Right cardiac atrium (tissue), 5 donors: ENCODE measurements at places on chromosomes 7 and 10. TPM values are rescaled to one million over a fixed set of nuclear protein-coding genes. Genes with fewer than 3 reads are reported as not detected.
A peak's percentile ranks its signal among the peaks of the same experiment; 100 is the strongest.

GRCh38 chr7:111229916-111230315 lies 139.0 kb downstream of the LRRN3 start:
- no peak for DNase-seq

- no peak for DNase-seq
Measured at GRCh38 chr10:17782921-17783665, 26.1 kb upstream of the MRC1 start.

- DNase-seq = no peak
Measured at GRCh38 chr10:56139405-56139804, 221.7 kb downstream of the ZWINT start.

GRCh38 chr10:97072851-97073665 lies 112.7 kb downstream of the SLIT1 start:
- peak; percentile 90 for DNase-seq

GRCh38 chr7:5425507-5426225 lies 2.0 kb upstream of the TNRC18 start:
- DNase-seq = peak; percentile 89

DNA sequence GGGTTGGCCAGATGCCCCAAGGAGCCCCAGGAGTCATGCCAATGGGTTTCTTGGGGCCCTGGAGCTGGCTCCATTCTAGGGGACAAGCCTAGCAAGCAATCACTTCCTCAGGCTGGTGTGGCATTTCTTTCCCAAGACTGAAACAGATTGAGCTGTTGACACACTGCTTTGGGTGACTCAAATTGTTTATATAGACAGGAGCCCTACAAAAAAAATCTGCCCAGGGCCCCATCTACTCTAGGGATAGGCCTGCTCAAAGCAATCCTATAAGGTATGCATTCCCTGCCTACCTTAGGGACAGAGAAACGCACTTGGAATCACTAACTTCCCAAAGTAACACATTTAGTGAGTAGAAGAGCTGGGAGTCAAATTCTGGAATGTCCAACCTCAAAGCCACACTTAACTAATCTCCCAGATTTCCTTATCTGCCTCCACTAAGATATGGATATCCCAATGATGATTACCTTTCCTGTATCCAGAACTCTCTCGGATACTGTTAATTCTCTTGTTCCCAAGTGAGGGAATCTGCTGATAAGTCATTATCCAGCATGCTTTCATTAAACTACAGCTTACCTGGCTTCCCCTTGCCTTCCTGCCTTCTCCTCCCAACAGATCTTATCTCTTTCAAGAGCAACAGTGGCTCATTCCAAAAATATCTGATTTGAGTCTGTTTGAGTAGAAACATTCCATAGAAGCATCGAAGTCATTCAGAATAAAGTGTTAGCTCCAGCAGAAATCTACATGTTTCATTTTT lies 3.1 kb downstream of the ABLIM1 start:
- no peak for DNase-seq

GRCh38 chr7:144452064-144452463 lies 48.6 kb upstream of the NOBOX start:
- no peak for DNase-seq

DNA sequence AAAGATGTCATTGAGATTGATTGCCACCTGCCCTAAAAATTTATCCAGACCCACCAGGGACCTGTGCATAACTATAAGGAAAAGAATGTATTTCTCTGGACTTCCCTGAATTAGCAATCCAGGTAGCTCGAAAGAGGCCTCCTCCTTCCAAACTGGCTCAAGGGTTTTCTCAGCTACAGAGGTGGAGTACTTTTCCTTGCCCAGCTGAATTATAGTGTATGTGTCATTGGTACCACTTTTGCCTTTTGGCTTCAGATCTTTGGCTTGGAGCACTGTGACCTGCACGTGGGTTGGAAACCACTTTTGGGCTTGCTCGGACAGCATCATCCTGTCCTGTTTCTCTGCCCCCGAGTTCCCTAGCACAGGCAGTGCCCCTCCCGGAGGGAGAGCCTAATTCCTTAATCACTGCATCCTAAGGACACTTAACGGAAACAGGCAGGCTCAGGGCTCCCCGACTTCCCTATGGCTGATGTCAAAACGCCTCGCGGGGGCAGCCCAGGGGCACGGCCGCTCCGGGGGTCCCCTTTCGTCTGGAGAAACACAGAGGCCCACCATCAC lies 825 bp downstream of the RAB11FIP2 start:
- no peak for DNase-seq

- DNase-seq = no peak
Measured at GRCh38 chr10:131978366-131978765, 3.4 kb downstream of the BNIP3 start.

DNA sequence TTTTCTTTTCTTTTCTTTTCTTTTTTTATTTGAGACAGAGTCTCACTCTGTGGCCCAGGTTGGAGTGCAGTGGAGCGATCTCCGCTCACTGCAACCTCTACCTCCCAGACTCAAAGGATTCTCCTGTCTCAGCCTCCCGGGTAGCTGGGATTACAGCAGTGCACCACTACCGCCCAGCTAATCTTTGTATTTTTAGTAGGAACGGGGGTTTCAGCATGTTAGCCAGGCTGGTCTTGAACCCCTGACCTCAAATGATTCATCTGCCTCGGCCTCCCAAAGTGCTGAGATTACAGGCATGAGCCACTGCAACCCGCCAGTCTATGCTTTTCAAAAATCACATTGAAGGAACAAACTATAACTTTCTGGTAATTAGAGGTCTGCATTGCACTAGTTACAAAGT lies 2.4 kb downstream of the USP6NL start:
- no peak for DNase-seq

GRCh38 chr10:132420469-132420980 lies 23.5 kb downstream of the PWWP2B start:
- no peak for DNase-seq

DNA sequence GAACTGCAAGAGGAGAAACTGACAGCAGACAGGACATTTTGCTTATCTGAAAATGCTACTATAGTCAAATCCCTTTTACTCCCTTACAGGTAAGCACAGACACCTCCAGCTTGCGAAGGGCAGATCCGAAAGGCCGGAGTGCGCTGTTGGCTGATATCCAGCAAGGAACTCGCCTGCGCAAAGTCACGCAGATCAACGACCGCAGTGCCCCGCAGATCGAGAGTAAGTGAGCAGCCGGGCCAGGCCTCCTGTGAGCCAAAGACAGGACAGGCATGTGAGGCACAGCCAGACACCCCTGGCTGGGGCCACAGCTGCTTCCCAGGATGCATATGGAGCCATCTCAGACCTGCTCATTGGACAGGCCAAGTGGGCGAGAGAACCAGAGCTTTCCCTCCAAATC lies 69.4 kb downstream of the WIPF3 start:
- DNase-seq = peak; percentile 55

GRCh38 chr10:79026806-79027146 lies 42.0 kb upstream of the ZMIZ1 start:
- DNase-seq = no peak

GRCh38 chr7:26329520-26330255 lies 38.0 kb downstream of the SNX10 start:
- peak; percentile 32 for DNase-seq

DNA sequence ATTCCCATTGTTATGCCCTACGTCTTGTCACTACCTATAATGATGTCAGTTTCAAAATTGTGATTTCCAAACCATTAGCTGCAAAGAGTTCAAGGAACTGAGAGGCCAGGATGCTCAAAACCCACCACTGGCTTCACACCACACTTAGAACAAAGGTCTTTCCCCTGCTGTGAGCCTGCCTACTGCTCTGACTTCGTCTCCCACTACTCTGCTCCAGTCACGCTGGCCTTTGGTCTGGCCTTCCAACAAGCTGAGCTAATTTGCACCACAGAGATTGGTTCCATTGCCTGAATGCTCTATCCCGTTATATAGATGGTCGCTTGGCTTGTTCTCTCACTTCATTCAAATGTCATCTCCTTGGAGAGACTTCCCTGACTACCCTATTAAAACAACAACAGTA lies 572.1 kb upstream of the GALNT17 start:
- DNase-seq = no peak

- DNase-seq = no peak
Measured at GRCh38 chr7:139065323-139065722, 29.5 kb upstream of the ZC3HAV1L start.

Gene PRPS1L1
- total RNA-seq = not detected

Gene GHRHR
- not detected for total RNA-seq

Gene SPDYE16
- 0.17 TPM for total RNA-seq

Gene SLC39A12
- not detected for total RNA-seq

Gene CFAP58
- 2.9 TPM for total RNA-seq

Gene IL6
- 10.9 TPM for total RNA-seq

Gene PLCE1
- total RNA-seq = 12.4 TPM

Gene SVOPL
- not detected for total RNA-seq
